Stimulated activated CD8-positive, alpha-beta memory T cell treated with anti-CD3 and anti-CD28 coated beads, Interleukin-4, amount 100 ng/mL, for 1 hour (primary cell): ENCODE measurements at places on chromosomes 12 and 14.

DNA sequence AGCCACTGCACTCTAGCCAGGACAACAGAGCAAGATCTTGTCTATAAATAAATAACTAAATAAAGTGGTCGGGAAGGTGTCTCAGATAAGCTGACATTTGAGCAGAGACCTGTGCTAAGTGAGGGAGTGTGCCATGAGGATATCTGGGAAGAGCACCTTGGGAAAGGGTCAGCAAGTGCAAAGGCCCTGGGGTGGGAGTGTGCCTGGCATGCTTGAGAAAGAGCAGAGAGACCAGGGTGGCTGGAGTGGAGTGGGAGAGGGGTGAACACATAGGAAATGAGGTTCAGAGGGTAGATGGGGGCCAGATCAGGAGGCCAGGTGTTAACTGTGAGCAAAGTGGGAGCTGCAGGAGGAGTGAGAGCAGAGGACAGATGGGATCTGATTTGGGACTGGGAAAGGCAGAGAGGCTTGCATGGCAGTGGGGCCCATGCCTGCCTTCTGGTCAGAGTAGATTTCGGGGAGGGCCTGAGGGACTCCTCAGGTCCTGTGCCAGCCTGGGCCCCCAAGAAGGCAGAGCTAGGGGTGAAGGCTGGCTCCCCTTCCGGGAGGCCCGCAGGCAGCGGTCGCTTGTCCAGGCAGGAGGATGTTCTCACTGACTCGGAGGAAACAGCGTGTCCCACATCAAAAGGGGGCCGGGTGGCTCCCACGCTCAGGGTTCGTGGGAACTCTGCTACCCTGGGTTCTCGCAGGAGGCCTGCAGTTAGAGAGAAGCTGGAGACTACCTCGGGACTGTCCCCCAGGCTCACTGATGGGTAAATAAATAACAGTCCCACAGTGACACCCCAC is 32.6 kb downstream of the DTX1 start:
- DNase-seq = no peak

DNA sequence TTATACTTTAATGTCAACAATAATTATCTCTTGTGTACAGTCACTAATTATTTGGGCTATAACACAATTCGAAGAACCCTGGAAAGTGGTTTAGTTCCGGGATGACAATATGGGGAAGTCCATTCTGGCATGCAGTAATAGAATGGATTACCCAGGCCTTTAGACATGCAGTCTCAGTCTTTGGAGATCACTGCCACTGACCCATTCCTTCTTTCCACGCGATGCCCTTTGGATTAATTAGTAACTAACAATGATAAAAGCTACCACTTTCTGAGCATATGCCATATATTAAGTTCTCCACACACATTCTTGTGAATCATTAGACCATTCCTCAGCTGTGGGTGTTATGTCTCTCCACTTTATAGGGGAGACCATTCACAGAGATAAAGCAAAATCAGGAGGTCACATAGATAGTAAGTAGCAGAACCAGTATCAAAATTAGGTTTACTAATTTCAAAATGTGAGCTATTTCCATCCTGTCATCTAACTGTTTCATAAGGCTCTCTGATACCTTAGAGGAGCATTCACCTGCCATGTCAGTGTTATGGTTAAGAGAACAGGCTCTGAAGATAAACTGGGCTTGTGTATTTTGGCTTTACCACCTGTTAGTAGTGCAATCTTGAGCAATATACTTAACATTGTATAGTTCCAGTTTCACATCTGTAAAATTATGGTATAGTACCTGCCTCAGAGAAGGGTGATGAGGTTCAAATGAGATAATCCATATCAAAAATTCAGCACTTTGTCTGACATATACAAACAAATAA is 27.2 kb upstream of the KCNJ8 start:
- DNase-seq = no peak

DNA sequence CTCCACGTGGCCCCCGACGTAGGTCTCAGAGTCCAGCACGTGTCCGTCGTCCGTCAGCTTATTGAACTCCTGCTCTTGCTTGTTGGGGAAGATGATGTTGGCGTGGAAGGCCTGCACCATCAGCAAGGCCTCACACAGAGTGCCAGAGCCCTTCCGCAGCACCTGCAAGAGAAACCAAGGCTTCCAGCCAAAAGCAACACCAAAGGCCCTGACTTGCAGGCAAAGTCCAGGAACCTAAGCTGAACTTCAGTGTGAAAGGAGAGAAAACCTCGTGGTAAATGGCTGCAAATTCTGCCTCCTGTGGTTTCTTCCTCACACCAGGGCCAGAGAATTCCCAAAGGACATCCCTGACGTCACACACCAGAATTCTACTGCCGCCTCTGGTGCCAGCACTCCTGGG is 14.5 kb downstream of the POLE start:
- no peak for DNase-seq

- DNase-seq = no peak
Observed at GRCh38 chr12:25904442-25904841, 54.0 kb upstream of the RASSF8 start.

GRCh38 chr14:60933920-60934655 is 46.8 kb downstream of the TRMT5 start:
- no peak for DNase-seq

- no peak for DNase-seq
Observed at GRCh38 chr14:102849526-102850379, 72.5 kb downstream of the TRAF3 start.

DNA sequence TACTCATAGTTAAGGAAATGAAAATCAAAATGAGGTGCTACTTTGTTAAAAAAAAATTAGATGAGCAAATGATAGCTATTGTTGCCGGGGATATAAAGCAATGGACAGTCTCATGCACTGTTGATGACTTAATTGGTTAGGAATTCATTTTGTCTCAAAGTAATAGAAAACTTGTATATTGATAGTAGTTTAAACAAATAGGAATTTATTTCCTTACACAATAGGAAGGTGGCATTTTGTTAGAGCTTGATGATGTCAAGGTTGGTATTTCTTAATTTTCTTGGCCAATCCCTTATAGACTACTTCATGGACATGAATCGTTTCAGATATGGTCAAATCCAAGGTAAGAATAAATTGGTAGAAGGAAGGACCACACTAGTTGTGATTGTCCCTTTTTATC is 7.8 kb downstream of the PRPF39 start:
- no peak for DNase-seq

GRCh38 chr14:88590173-88590572 is 27.3 kb downstream of the ZC3H14 start:
- DNase-seq = no peak

DNA sequence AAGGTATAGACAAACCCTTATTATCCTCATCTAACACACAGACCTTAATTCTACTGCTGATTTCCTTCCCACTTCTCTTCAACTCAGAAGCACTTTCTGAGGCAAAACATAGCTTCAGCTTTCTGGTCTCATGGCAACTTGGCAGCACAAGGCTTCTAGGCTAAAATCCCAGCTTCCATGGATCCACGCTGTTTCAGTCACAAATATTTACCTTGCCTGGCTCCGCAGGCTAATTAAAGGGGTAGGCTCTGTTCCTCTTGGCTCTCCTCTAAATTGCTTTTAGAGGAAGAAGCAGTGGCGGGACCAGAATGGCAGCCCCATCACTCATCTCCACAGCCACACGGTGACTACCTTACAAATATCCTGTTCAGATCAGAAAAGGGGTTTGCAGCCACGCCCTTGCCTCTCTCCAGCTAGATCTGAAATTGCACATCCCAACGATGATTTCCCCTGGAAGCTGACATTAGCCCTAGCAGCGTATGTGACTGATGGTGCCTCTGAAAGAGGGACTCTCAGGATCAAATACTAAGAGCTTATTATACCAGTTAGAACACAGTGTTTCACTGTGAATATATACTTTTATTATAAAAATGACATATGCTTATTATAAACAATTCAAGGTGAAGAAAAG is 221.5 kb upstream of the NUDT4 start:
- DNase-seq = no peak

GRCh38 chr12:79897617-79898016 is 37.3 kb downstream of the PPP1R12A start:
- no peak for DNase-seq
